ENCODE measurements at places on chromosomes 4 and X.
A peak's percentile ranks its signal among the peaks of the same experiment; 100 is the strongest.

DNA sequence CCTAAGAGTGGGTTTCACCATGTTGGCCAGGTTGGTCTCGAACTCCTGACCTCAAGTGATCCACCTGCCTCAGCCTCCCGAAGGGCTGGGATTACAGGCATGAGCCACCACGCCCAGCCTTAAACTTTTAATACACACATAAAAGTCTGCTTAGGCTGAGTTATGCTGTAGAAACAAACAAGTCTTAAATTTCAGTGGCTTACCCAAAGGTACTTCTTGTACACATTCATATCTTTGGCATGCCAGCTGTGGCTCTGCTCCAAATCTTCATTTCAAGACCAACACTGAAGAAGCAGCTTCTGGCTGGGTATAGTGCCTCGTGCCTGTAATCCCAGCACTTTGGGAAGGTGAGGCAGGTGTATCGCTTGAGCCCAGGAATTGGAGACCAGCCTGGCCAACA is 80.3 kb downstream of the PPEF2 start:
- DNase-seq, result no peak

- no peak for DNase-seq
These were observed 4.2 kb upstream of the DUSP9 start for GRCh38 chrX:153642655-153643430.

GRCh38 chrX:41881166-41881565 is 42.2 kb downstream of the CASK start:
- no peak for DNase-seq

DNA sequence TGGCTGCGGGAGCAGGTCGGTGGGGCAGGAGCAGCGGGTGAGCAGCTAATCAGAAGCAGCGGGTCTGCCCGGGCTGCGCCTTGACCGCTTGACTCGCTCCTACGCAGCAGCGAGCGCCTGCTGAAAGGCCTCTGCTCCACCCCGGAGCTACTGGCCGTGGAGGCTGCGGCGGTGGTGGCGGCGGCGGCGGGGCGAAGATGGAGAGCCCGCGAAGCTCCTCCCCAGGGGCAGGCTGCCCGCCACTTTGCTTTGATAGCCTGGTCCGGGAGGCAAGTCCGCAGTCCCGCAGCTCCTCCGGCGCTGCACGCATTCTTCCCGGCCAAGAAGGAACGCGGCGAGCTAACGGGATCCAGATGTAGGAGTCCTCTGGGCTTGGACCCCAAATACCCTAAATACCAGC is 36.7 kb downstream of the PJA1 start:
- no peak for DNase-seq

GRCh38 chr4:164734484-164734883 is 19.4 kb upstream of the SMIM31 start:
- DNase-seq, result no peak

- DNase-seq, result no peak
These were observed 6.3 kb upstream of the ARHGEF38 start for GRCh38 chr4:105546086-105546485.

DNA sequence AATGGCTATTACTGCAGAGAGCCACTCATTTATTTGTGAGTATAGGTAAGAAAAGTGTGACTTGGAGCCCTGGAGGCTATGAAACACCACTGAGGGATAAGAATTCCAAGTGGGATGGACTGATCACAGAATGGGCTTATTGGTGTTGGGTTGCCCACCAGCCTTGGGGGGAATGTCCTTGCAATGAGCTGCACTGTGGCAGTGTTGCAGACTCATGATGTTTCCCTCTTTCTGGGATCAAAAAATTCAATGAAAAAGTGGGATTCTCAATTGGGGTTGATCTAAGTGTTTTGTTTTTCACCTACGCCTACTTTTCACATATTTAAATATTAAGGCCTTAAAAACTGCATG is 1024.5 kb upstream of the PCDH10 start:
- DNase-seq, result no peak

GRCh38 chrX:19747652-19748610 is 139.5 kb downstream of the SH3KBP1 start:
- peak; percentile 50 for DNase-seq

DNA sequence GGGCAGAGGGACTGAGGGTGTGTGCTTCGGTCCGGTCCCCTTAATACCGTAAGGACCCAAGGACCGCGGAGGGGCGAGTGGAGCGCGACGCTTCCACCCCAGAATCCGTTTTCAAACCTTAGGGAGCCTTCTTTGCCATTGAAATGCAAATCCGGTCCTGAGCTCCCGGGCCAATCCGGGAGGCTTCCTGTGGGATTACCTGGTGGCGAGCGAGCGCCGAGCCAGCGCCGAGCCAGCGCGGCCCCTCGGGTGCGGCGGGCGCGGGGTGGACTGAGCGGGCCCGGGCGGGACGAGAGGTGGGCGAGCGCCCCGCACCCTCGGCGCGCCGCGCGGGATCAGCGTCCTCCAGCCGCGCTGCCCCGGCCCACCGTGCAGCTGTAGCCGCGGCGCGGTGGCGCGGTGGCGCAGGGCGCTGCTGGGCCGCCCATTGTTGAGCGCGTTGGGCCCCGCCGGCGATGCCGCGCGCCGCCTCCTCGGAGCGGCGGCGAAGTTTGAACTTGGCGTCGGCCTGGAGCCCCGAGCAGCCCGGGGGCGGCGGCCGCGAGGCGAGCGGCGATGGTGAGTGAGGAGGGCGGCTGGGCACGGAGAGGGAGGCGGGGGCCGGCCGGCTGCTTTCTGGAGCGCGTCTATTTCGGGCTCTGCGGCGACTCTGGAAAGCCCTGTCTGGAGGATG is 208.7 kb downstream of the SOWAHB start:
- DNase-seq, result peak; percentile 19

GRCh38 chr4:68360231-68360968 is 10.5 kb upstream of the YTHDC1 start:
- no peak for DNase-seq
